ENCODE measurements at places on chromosomes 16 and 17. TPM values are rescaled to one million over a fixed set of nuclear protein-coding genes. Genes with fewer than 3 reads are reported as not detected.

ZNF624 gene
- 4.6 TPM for total RNA-seq

PYY gene
- 2.1 TPM for total RNA-seq

CPHXL2 gene
- not detected for total RNA-seq

TBC1D3K gene
- not detected for total RNA-seq

DYNLRB2 gene
- total RNA-seq = not detected

MYL11 gene
- not detected for total RNA-seq

CA5A gene
- not detected for total RNA-seq

CMTM1 gene
- total RNA-seq = not detected

CACNG4 gene
- total RNA-seq = under 0.01 TPM

KRTAP3-1 gene
- total RNA-seq = not detected

HES7 gene
- 1.5 TPM for total RNA-seq

PCGF2 gene
- 4.0 TPM for total RNA-seq

MRPL58 gene
- total RNA-seq = 27.7 TPM

ZNF785 gene
- total RNA-seq = 8.0 TPM

SYT17 gene
- total RNA-seq = 6.3 TPM

ZFPM1 gene
- 1.7 TPM for total RNA-seq

HLF gene
- 0.24 TPM for total RNA-seq

TEX14 gene
- under 0.01 TPM for total RNA-seq

SLC16A6 gene
- 0.24 TPM for total RNA-seq

DOK4 gene
- 19.0 TPM for total RNA-seq

KAT2A gene
- 10.9 TPM for total RNA-seq

FOXN1 gene
- total RNA-seq = 0.21 TPM

CRYBA1 gene
- total RNA-seq = not detected

GNAO1 gene
- 0.24 TPM for total RNA-seq

RBBP6 gene
- 14.5 TPM for total RNA-seq

MPP2 gene
- total RNA-seq = 0.96 TPM

SLC5A11 gene
- total RNA-seq = not detected

LGALS9B gene
- total RNA-seq = not detected

CHST5 gene
- total RNA-seq = not detected

CKLF gene
- total RNA-seq = 72.1 TPM

MMP28 gene
- 37.8 TPM for total RNA-seq

KRT27 gene
- not detected for total RNA-seq

All from tracheal epithelial cell (primary cell).